Caco-2 (cell line): ENCODE measurements at places on chromosomes 16 and 17. TPM values are rescaled to one million over a fixed set of nuclear protein-coding genes. Genes with fewer than 3 reads are reported as not detected.
A peak's percentile ranks its signal among the peaks of the same experiment; 100 is the strongest.

- no peak for DNase-seq
- H3K27ac ChIP-seq, result no peak overlapping the region
- H3K36me3 ChIP-seq, result no peaks in the 10 kb centered on the region
- H3K4me3 ChIP-seq, result no peak overlapping the region
- H3K4me1 ChIP-seq, result 0 out of 2 replicates have a peak, but pooled peaks cover 2% of the 10 kb centered on the region
- no peaks in the 10 kb centered on the region for H3K27me3 ChIP-seq
These were observed 39.0 kb upstream of the DHX40 start for GRCh38 chr17:59526451-59526850.

- H3K36me3 ChIP-seq, result no peaks in the 10 kb centered on the region
- DNase-seq, result peak; percentile 48
- H3K27me3 ChIP-seq, result no peaks in the 10 kb centered on the region; the same call in 1 of the 2 replicates
- no peaks in the 10 kb centered on the region for H3K4me1 ChIP-seq
These were observed 19.9 kb downstream of the TLE7 start for GRCh38 chr16:71421911-71422310.

DNA sequence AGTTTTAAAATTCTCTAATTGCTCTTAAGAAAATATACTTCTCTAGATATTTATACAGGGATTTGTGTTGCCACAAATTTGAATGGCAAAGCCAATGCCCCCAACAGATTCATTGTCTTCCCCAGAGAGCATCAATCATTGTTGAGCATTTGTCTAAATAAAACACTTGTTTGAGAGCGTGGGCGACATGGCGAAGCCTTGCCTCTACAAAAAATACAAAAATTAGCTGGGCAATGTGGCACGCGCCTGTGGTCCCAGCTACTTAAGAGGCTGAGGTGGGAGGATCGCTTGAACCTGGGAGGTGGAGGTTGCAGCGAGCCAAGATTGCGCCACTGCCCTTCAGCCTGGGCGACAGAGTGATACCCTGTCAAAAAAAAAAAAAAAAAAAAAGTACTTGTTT lies 13.4 kb upstream of the SRSF1 start:
- no peak overlapping the region for H3K4me3 ChIP-seq
- no peak overlapping the region for H3K27ac ChIP-seq
- H3K36me3 ChIP-seq, result no peaks in the 10 kb centered on the region
- H3K27me3 ChIP-seq, result no peaks in the 10 kb centered on the region
- H3K4me1 ChIP-seq, result peaks cover 27% of the 10 kb centered on the region
- DNase-seq, result no peak

DNA sequence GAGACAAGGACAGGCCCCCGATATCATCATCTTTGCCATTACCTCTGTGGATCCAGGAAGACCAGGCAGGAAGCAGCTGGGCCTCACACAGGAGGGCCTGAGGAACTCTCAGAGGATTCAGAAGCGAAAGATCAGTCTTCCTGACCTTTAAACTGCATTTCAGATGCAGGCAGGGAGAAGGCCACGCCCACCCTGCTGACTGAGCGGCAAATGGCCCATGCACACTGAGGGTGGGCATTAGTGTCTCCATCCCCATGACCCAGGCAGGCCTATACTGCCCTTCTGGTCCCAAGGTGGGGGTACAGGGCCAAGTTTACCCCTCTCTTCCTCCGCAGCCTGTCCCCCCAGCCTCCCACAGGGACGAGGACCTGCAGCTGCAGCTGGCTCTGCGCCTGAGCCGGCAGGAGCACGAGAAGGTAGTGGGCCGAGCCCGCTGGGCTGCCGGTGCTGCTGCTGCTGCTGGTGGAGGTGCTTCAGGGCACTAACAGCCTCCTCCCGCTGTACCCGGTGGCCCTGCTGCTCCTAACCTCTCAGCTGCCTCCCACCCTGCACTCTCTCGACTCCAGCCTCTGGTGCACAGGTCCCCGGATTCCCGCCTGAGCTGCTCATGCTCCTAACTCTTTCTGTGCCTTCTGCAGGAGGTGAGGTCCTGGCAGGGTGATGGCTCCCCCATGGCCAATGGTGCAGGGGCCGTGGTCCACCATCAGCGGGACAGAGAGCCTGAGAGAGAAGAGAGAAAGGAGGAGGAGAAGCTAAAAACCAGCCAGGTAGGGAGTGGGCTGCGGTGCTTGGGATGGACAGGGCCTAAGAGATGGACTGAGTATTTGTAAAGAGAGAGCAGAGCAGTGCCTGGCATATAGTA lies 6.2 kb downstream of the EPN3 start:
- H3K4me1 ChIP-seq, result peaks cover 64% of the 10 kb centered on the region
- no peaks in the 10 kb centered on the region for H3K27me3 ChIP-seq
- H3K4me3 ChIP-seq, result no peak overlapping the region
- H3K36me3 ChIP-seq, result no peaks in the 10 kb centered on the region

- no peak for DNase-seq
- no peaks in the 10 kb centered on the region for H3K36me3 ChIP-seq
- no peak overlapping the region for H3K4me3 ChIP-seq
- H3K27me3 ChIP-seq, result no peaks in the 10 kb centered on the region
- H3K4me1 ChIP-seq, result no peaks in the 10 kb centered on the region
- H3K27ac ChIP-seq, result no peak overlapping the region
These were observed 201.5 kb upstream of the CACNG5 start for GRCh38 chr17:66633317-66633965.

The SLC52A1 gene
- total RNA-seq, result not detected in 2 replicates

DNA sequence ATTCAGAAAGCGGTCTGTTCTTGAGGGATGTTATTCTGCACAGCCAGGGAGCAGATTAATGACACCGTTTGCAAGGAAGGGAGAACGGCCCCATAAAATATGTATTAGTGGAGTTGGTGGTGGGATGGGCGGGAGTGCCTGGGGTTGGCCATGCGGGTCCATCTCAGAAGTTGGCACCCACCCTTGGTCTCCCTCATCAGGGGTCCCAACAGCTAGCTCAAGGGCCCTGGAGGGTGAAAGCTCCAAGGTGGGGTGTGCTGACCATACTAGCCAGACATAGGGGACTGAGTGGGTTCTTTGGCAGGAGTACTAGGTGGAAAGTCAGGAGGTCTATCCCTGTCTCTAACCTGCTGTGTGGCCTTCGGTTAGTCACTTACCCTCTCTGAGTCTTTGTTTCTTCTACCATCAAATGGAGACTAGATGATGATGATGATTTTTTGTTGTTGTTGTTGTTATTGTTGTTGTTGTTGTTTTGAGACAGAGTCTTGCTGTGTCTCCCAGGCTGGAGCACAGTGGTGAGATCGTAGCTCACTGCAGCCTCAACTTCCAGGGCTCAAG lies 83.2 kb upstream of the BRD7 start:
- H3K4me3 ChIP-seq, result no peak overlapping the region
- no peaks in the 10 kb centered on the region for H3K27me3 ChIP-seq
- H3K4me1 ChIP-seq, result no peaks in the 10 kb centered on the region
- no peaks in the 10 kb centered on the region for H3K36me3 ChIP-seq
- DNase-seq, result no peak
- no peak overlapping the region for H3K27ac ChIP-seq
